NCI-H2081 treated with DMSO at 0.1 percent for 48 hours (cell line): ENCODE measurements at places on chromosomes 7 and 10.

- DNase-seq = no peak
Measured at GRCh38 chr7:127941476-127942210, 89.6 kb downstream of the LRRC4 start.

DNA sequence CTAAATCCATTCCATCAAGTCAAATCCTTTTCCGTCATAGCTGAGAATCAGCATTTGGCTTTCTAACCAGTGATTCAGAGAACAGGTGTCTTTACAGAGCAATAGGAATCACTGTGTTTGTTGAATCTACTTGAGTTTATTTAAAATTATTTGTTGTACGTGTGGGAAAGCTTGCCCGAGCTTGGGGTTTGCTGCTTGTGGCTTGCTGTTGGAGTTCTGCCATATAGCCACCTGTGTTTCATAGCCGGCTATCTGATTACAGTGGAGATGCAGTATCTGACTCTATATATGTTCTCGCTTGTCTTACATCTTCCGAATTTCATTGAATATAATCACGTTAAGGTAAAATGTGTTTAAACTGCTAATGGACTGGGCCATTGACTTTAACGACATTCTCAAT lies 274.3 kb upstream of the MKI67 start:
- no peak for DNase-seq

DNA sequence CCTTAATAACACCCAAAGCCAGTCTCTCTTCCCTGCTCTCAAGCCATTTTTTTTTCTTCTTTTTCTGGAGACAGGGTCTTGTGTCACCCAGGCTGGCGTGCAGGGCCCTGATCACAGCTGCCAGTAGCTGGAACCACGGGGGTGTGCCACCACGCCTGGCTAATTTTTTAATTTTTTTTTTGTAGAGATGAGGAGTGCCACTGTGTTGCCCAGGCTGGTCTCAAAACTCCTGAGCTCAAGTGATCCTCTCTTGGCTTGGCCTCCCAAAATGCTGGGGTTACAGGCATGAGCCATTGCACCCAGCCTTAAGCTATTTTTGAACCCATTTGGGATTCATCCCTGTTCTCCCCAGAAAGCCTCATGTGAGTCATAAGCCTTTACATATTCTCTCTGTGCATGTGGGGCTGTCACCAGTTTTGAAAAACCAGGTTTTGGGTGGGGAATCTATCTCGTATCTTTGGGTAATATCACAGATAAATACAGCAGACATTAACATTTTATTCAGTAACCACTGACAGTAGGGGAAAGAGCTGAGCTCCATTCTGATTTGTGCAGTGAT lies 15.5 kb downstream of the ZNF487 start:
- no peak for DNase-seq

- DNase-seq = no peak
Measured at GRCh38 chr10:17101257-17101909, 28.2 kb downstream of the CUBN start.

DNA sequence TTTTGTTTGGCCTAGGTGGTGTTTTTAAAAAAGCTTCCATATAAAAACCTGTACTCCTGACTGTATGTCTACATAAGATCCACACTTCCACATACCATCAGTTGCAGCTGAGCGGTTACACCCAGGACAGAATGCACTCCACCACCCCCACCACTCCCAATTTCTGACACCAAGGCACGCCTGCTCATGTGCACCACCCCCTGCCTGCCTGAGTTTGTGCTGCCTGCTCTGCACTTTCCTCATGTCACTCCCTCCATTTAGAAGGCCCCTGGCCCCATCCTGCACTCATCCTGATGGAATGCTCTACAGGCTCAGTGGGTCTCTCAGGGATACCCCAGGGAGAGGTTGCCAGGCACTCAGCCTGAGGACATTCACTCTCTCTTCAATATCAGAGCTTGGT lies 6.5 kb downstream of the VPS41 start:
- no peak for DNase-seq

DNA sequence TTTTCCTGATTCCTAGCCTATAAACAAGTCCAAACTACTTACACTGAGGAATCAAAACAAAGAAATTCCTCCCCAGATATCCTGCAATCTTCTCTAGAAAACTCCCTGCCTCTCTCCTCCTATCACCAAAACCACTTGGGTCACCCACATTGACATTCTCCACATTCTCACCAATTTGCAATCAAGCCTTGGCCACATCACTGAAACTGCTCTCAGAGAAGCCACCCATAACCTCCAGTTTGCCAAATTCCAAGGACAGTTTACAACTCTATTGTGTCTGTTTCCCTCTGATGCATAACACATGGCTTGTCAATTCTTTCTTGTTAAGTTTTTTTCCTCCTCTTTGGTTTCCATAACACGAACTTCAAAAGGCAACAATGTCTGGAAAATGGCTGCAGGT lies 233.5 kb downstream of the XPNPEP1 start:
- no peak for DNase-seq

DNA sequence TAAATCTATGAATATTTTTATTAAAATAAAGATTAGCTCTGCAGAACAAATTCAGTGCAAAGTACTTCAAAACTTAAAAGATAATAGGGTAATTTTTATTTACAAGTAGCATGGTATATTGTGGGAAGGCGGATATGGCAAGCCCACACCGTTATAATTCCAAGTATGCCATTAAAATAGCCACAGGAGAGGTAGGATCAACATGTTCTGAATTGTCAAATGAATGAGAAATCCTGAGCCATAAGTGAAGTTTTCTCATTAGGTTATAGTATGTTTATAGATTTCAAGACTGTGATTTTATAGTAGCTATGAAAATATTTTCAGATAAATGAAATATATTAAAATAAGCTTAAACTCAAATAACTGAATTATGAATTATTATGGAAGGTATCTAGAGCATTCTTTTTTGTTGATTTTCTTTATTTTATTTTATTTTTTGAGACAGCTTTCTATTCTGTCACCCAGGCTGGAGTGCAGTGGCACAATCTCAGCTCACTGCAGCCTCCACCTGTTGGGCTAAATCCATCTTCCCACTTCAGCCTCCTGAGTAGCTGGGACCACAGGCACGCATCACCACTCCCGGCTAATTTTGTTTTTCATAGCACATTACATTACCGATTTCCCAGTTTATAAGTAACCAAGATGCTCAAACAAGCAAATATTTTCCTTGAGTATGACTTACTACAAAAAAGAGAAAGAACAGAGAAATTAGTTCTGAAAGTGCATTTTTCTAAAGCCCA lies 956.6 kb downstream of the GATA3 start:
- no peak for DNase-seq

DNA sequence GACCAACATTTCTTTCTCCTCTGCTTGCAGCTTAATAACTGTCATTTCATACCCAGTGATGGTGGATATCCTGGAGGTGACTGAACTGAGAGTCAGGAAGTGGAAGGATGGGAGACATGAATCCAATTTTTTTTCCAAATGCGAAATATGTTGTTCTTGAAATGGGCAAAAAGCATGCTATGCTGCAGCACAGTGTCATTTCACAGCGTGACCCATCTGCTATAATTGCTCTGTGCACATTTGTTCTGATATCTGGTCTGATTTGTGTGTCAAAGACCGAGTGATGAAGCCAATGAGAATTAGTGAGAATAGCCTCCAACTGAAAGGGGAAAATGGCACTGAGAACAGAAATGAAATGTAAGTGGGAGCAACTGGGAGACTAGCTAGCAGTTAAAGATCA lies 329.6 kb upstream of the PHYHIPL start:
- DNase-seq = no peak

GRCh38 chr7:9120331-9120730 lies 686.9 kb downstream of the NXPH1 start:
- no peak for DNase-seq

DNA sequence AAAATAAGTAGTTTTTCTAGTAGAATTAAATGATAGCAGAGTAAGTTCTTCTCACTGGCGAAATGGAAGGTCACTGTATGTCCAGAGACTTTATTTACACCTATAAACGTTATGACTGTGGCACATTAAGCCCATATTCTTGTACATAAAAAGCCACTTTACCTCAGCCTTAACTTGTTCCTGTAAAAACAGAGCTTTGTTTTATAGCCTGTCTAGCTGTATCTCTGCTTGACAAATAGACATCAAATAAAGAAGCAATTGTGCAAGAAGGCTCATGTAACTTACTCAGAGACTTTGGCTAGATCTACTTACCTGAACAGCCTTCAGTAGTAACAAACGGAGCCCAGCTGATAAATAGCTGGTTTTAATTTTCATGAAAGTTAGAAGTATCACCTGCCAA lies 324.1 kb upstream of the BMPER start:
- no peak for DNase-seq

DNA sequence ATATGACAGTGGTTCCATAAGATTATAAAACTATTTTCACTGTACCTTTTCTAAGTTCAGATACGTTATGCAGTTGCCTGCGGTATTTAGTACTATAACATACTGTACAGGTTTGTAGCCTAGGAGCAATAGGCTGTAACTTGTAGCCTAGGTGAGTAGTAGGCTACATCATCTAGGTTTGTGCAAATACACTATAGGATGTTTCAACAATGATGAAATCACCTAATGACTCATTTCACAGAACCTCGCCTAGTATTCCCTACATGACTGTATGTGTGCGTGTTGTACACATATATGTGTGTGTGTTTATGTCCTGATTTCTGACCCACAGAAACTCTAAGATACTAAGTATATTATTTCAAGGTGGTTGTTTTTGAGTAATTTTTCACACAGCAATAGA lies 139.0 kb downstream of the HERPUD2 start:
- DNase-seq = no peak

GRCh38 chr7:48337012-48337621 lies 165.9 kb downstream of the ABCA13 start:
- no peak for DNase-seq

DNA sequence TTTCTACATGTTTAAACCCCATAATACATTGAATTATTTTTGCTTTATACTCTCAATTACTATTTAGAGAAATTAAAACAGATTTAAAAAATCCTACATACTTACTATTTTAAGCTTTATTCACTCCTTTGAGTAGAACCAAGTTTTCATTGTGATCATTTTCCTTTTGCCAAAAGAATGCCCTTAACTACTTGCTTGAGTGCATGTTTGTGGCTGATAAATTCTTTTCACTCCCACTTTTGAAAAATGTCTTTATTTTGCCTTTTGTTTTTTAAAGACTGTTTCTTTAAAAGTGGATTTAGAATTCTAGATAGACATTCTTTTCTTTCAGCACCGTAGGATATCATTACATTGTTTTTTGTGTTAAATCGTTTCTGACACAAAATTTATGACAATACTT lies 22.3 kb upstream of the AGR3 start:
- DNase-seq = no peak

DNA sequence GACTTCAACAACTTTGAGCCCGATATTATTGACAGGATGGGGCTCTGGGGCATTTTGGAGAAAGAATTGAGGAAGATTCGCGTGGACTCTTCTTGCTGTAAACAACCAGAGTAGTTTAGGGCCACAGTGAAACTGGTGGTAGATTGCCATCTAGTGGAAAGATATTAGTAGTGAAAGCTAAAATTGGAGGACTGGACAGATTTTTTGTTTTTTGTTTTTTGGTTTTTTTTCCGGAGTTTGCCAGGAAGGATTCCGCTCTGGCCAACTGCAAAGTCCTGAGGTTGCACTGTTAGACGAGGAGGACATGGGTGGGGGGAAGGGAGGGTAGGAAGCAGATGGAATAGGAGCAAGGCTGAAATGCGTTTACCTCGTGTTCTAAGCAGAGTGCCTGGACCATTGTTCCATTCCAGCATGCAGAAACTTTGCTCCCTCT lies 11.7 kb downstream of the NOBOX start:
- DNase-seq = peak; percentile 6

DNA sequence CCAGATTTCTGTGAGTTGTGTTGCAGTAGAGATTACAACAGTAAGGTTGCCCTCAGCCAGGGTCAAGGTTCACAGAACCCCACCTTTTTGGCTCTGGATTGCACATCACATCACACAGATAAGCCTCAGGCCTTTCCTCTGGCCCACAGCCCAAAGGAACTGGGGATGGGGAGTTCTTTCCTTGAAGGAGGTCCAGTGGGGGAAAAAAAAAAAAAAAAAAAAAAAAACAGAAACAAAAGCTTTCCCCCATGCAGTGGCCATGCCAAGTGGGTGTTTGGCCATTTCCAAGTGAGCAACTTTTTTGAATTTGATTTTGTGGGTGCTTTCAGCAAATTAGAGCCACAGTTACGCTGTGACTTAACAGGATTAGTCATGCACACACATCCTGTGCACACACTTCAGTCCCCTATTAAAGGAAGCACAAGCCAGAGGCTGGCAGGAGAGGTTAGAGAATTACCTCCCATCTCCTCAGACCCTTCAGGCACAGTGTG lies 79.3 kb upstream of the NANOS1 start:
- DNase-seq = no peak

- DNase-seq = no peak
Measured at GRCh38 chr7:1765336-1765735, 95.3 kb downstream of the ELFN1 start.

DNA sequence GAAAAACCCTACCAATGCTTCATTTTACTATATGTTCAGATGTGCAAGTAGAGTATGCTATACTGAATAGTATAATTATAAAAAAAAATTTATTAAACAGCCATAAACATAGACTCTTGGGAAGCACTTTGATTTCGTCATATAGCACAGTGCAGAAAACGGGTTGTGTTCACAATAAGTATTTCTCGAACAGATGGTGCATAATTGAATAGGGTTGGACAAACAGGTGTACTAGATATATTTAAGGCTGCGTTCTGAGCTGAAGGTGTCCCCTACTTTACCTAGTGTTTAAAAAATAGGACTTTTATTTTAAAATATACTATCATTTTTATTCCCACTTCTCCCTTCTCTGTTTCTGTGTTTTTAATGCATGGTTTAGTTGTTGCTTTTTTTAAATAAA lies 841.5 kb downstream of the ANKRD7 start:
- no peak for DNase-seq

GRCh38 chr7:23058408-23059096 lies 44.6 kb upstream of the HYCC1 start:
- no peak for DNase-seq

DNA sequence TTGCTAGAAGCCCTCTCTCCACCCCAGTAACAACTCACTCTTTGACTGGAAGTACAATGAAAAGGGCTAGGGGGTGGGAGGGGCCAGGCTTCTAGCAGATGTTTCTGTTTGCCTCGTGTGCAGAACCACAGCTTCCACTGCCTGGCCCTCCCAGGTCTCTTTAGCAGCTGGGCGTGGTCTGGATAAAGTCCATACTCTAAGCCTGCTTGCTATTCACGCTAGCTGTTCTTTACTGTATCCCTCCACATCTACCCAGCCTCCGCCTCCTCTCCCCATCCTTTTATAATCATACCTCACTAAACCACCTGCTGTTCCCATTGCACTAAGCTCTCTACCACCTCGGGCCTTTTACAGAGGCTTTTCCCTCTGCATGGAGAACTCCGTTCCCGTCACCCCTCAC lies 288.8 kb downstream of the CAMK1D start:
- peak; percentile 90 for DNase-seq

GRCh38 chr10:60549686-60550085 lies 160.0 kb upstream of the ANK3 start:
- DNase-seq = no peak

- DNase-seq = no peak
Measured at GRCh38 chr7:42843205-42843800, 68.6 kb downstream of the C7orf25 start.
